ENCODE measurements at places on chromosomes 7 and 10. TPM values are rescaled to one million over a fixed set of nuclear protein-coding genes. Genes with fewer than 3 reads are reported as not detected.

DNA sequence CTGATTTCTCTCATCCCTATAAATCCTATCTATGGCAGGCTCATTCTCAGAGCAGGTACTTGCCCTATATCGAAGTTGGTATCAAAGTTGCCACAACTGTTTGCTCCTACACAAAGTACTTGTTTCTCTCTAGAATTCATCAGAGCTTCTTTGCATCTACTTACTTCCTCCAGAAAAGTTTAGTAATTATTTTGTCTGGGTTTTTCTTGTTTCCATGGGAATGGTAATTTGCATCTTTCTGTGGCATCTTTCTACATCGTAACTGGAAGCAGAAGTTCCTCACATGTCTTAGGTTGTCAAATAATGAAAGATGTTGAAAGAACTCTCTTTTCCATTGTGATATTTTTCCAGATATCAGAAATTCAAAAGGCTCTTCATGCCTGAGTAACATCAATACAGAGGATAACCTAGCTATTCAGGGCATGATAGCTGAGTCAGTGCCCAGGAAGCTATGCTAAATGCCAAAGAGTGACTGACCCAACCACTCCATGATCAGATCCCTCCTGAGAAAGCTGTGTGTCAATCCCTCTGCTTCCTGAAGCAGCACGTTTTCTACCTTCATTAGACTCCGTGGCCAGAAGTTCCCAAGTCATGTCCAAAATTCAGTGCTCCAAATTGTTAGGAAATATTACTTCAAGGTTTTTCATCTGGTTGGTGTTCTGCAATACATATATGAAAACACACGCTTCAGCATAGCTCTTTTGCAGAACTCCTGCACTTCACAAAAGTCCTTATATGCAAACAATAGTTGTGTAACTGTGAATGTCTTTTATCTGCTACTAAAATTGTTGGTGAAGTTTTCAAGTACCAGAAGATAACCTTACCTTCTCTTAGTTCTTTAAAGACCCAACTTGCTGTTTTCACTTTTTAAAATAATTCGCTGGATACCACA, 216.5 kb downstream of the VTI1A start:
- no peak for DNase-seq
- H3K27me3 ChIP-seq, result no peaks in the 10 kb centered on the region
- H3K4me1 ChIP-seq, result peaks cover 13% of the 10 kb centered on the region
- no peak overlapping the region for H3K4me3 ChIP-seq
- no peaks in the 10 kb centered on the region for H3K36me3 ChIP-seq

- H3K27me3 ChIP-seq, result no peaks in the 10 kb centered on the region
- H3K27ac ChIP-seq, result no peak overlapping the region
- no peak for DNase-seq
- peaks cover 23% of the 10 kb centered on the region for H3K4me1 ChIP-seq
Measured at GRCh38 chr10:99393683-99394082, 36.7 kb downstream of the GOT1 start.

- DNase-seq, result no peak
- no peak overlapping the region for H3K27ac ChIP-seq
- H3K4me1 ChIP-seq, result peaks cover 8% of the 10 kb centered on the region
- no peak overlapping the region for H3K4me3 ChIP-seq
- H3K36me3 ChIP-seq, result no peaks in the 10 kb centered on the region
- peaks cover 3% of the 10 kb centered on the region for H3K27me3 ChIP-seq
Measured at GRCh38 chr7:30310674-30311362, 26.4 kb downstream of the ZNRF2 start.

GRCh38 chr7:134459981-134460380, 1.1 kb upstream of the AKR1B1 start:
- H3K4me1 ChIP-seq, result peaks cover 5% of the 10 kb centered on the region
- H3K36me3 ChIP-seq, result no peaks in the 10 kb centered on the region
- H3K27ac ChIP-seq, result no peak overlapping the region
- no peak overlapping the region for H3K4me3 ChIP-seq
- DNase-seq, result no peak

The CNPY1 gene
- total RNA-seq, result not detected

Data from endothelial cell (in vitro differentiated cells).